Right forelimb (tissue), 1 donor: ENCODE measurements at places on chromosomes 3 and 15.

DNA sequence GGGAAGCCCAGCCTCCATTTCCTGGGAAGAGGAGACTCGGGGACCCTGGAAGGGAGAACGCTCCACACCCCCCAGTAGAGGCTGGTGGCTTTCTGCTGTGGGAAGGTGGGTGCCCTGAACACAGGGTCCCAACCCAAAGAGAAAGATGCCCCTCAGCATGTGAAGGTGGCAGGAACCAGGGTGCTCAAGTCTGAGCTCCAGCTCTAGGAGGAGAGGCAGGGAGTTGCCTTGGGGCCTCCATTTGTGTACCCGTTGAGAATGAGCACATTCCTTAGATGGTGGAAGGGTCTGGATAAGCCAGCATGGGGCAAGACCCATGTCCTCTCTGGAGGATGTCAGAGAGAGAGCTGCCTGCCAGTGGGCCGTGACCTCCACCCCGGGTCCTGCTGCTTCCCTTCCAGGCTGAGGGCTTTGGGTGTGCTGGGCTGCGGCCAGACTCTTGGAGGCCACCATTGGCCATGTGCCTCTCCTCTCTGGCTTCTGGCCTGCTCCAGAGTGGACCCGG lies 212.4 kb downstream of the TBC1D2B start:
- no peak for DNase-seq

GRCh38 chr15:67832031-67832551 lies 6.8 kb downstream of the SKOR1 start:
- no peak for DNase-seq

DNA sequence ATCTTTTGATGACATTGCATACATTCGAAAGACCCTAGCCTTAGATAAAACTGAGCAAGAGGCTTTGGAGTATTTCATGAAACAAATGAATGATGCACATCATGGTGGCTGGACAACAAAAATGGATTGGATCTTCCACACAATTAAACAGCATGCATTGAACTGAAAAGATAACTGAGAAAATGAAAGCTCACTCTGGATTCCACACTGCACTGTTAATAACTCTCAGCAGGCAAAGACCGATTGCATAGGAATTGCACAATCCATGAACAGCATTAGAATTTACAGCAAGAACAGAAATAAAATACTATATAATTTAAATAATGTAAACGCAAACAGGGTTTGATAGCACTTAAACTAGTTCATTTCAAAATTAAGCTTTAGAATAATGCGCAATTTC lies 16.7 kb downstream of the KCNMB3 start:
- DNase-seq = no peak

DNA sequence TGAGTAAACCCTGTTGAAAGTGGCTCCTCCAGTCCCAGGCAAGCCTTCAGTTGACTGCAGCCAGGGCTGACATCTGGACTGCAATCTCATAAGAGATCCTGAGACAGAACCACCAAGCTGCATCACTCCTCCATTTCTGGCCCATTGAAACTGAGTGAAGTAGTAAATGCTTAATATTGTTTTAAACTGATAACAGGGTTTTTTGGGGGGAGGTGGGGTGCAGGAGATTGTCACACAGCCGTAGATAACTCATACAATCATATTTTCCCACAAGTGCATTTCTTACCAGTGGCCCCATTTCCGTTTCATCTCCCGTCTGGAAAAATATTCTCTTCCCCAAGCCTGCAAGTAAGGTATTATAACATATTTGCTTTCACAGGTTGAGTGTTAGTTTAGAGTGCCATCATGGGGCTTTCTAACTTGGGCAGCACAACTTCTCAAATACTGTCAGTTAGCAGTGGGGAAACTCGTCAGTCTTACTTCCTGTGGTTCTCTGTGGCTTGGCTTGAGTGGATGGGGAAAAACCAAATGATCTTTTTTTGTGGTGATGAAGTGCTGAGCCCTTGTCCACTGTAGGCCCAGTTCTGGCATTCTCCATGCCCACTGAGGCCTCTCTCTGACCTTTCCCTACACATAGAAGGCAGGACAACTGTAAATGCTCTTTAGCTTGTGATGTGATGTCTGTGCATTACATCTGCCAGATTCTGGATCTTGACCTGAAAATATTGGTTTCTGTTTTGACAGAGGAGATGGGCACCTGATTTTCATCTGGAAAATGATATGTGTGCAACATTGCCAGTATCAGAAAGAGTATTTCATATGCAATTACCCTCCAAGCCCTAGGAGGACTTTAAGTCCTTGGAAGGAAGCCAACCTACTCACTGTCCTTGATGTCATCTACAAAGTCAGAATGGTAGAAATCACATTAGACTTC lies 90.1 kb upstream of the BHLHE40 start:
- DNase-seq = no peak
